ENCODE measurements at places on chromosomes 12 and 14.

- no peak for DNase-seq
Measured at GRCh38 chr12:67854351-67854750, 134.9 kb upstream of the IFNG-AS1 start.

DNA sequence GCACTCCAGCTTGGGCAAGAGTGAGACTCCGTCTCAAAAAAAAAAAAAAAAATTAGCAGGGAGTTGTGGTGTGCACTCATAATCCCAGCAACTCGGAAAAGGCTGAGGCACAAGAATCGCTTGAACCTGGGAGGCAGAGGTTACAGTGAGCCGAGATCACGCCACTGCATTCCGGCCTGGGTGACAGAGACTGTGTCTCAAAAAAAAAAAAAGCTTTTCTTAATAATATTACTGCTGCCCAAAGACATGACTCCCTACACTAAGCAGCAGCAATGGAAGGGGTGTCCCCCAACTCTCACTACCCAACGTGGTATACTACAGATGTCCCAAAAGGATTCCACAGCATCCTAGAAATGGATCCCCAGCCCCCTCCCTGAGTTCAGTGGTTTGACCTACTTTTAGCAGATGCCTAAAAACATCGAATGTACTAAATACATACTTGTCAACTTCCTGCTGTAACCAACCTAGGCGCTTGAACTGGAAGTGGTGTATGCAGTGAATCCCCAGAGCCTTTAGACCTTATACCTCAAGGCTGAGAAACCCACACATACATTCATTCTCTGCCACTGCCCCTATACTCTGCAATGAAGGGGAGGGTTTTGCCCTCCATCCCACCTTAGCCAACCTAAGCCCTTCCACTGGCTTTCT is 8.5 kb upstream of the FKBP11 start:
- DNase-seq, result no peak

GRCh38 chr14:49982082-49982481 is 89.2 kb downstream of the ARF6 start:
- no peak for DNase-seq

DNA sequence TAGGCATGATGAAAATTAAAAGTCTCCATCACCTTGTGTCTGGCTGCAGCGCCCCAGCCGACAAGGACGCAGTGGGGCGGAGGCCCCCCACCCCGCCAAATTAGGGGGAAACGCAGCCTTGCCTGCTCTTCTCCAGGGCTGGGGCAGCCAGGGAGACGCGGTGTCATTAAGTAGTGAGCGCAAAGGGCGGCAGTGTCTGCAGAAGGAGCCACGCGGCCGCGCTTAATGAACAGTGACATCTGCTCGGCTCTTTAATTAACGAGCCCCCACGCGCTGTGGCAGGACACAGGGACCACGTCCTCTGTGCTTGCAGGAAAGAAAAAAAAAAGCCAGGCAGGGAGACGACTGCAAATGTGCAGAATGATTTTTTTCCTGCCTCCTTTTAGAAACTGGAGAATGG is 93.4 kb upstream of the NCOR2 start:
- DNase-seq, result no peak

DNA sequence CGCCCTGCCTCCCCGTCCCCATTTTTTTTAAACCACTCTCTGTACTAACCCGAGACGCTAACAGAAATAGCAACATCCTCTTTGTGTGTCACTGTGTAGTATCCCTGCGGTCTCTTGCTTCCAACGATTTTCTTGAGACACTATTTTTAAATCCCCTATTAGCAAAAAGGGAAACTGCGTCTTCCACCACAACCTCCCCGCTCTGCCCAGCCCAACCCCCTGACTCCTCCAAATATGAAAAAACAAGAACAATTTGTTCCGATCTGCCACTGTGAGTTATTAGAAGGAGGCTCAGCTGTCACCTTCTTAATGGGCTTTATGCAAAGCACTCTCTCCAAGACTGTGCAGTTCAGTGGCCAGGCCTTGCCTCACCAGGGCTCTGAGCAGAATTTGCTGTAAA is 76.3 kb downstream of the MAP1LC3B2 start:
- DNase-seq, result no peak

GRCh38 chr12:2259369-2259768 is 206.6 kb downstream of the CACNA1C start:
- DNase-seq, result no peak

GRCh38 chr14:103317976-103318580 is 16.0 kb upstream of the EIF5 start:
- DNase-seq, result no peak

GRCh38 chr12:76256904-76257303 is 91.3 kb downstream of the BBS10 start:
- no peak for DNase-seq

DNA sequence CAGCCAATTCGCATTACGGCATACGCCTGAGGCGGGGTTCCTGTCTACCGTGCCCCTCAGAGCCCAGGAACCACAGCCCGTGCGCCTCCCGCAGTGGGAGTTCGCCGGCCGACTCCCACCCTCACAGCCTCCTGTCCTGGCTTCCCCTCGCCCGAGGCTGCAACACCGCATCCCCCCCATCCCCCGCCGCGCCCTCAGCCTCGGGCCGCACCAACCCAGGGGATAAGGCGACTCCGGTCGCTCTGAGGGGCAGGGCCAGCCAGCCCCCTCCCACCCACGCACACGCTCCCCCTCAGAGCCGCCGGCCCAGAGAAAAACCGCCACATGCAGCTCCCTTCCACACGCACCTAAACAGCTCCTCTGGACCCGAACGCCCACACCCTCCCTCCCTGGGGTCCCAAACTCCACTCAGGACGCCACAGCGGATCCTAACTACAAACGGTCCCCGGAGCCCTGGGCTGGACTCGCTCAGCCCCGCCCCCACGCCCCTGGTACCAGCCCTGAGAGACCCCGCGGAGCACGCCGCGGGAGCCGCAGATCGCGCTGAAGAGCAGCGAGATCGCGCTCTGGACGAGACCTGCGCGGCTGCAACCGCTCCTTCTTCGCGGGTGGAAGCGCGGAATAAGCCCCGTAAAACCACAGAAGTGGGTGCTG is at the start of gene C14orf39:
C14orf39 (minus strand) TSS at position 466 of the 654 bp plus-strand sequence. CDS start 985 bp downstream, outside the sequence.
- peak; percentile 23 for DNase-seq

DNA sequence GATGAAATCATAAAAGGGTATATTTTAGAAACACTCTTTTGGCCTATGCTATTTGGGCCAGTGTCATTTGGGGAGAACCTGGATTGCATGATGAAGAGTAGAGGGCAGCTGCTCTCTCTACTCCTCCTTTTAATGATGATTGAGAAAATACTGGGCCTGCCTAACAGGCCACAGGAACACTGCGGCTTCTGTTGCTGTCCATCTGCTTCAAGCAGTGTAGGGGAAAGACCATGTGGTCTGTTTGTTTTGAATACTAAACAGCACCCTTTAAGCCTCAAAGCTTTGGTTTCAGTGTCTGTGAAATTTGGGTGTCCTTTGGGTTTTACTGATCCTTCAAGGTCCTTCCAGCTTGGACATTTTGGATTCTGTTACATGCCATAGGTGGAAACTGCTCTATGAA is 78.0 kb downstream of the TTC6 start:
- DNase-seq, result no peak

DNA sequence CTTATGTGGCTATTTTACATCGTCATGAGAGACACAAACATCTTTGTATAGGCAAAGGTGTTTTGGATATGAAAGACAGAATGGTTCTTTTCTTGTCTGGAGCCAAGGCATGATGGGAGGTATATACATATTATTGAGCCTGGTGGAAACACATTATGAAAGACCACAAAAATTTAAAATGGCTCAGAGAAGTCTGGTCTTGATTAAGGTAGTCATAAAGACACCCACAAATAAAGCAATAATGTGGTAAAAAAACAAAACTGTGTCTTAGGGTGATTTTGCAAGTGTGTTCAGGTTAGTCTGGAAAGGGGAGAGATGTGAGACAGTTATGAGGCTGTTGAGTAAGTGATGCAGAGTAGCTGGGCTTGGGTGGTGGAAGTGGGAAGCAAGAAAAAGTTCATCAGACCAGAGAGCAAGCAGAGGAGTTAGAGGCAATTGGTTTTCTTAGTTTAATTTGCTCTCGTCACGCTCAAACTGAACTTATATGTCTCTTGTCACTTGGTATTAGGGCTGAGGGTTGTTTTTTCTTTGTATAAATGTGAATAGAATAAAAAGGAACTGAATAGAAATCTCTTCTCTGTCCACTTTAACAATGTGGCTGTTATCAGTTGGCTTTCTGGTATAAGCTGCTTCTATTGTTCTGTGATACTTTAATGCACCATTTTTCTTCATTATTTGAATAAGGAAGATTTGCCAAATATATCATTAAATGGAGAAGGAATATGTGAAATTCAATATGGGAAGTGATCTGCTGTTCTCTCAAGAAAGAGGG is 115.0 kb downstream of the AKAP6 start:
- DNase-seq, result peak; percentile 5

GRCh38 chr14:69574263-69574953 is at the start of gene CCDC177:
TSS of gene CCDC177 (minus strand) at chr14:69574871. CDS start at chr14:69573622, 1,249 bp downstream.
- DNase-seq, result peak; percentile 77

DNA sequence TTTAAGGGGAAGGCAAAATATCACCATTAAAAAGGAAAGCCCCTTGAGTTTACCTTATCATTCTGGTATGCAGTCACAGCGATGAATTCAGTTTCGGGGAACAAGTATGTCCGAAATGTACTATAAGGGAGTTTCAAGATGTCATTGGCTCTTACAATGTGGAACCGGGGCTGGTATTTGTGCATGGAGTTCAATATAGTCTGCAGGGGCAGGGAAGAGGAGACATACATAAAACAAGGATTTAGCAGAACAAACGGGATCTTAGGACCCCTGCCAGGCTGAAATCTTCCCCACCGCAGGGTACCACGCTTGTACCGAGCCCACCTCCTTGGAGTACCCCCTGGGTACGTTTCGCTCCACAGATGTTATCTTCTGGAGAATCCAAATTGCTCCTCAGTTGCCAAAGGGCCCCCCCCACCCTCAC is 4.5 kb downstream of the TBX3 start:
- no peak for DNase-seq

DNA sequence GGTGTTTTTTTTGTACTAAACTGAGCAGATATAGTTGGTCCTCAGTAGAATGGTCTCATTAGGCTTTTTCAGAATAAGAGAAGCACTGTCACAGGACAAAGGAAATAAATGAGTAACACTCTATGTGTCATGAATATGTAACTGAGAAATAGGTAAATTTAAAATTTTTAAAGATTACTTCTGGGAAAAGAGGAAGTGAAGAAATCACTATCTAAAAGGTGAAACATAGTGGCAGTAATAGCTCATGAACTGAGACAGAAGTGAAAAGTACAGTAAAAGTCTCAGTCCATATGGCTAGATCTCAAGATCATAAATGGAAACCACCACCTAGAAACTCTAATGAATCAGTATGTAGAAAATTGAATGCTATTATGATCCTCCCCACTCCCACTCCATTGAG is 89.3 kb upstream of the TTC7B start:
- DNase-seq, result no peak

Measured in GM03348 (cell line).